ENCODE measurements at places on chromosomes 6 and 20.

GRCh38 chr6:63140692-63141318, 70.5 kb upstream of the FKBP1C start:
- no peak for DNase-seq

- no peak for DNase-seq
Measured at GRCh38 chr6:123007885-123008284, 11.8 kb downstream of the CLVS2 start.

DNA sequence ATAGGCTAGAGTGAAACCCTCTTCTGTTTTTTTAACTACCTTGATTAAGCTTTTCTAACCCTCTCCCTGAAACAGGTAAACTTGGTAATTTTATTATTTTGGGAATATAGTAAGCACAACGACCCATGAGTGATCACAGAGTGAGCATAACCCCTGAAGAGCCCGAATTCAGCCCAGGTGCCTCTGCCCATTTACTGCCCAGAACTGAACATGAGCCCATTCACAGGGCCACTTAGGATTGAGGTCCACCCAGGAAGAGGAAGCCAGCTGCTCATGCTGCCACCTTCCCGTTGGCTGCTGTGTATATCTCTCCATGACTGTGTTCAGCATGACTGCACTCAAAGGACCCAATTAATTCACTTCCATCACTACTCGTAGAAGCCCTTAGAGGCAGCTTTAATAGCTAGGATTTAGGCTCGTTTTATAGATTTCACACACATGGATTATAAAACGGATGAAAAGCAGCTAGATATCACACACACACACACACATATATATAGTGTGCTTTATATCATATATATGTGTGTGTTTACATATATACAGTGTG, 8.3 kb upstream of the PDE10A start:
- DNase-seq, result no peak

- no peak for DNase-seq
Measured at GRCh38 chr6:3451498-3451897, 5.4 kb downstream of the SLC22A23 start.

DNA sequence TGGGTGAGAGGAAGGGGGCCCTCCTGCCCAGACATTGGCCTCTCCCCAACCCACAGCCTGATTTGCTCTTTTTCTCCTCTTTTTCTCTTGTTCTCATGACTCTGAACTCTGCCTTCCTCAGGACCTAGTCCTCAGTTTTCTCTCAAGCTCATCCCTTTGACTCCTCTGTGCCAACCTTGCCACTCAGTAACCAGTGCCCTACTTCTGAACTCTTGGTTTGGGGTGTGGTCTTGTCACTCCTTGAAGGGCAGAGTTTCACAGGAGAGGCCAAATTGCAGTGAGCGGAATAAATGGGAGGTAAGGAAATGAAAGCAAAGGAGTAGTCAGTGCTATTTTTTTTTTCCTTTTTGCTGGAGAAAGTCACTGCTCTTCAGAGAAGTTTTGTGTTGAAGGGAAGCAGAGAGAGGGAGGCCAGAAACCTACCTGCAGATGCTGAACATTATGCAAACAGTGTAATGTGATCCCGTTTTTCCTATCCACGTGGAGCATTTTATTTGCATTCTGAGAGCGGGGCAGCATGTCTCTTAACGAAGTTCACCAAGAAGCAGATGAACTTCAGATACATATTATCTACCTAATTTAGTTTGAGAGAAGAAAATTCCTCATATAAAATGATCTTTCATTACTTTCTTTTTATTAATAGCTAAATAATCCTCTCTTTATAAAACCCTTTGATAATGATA, 26.9 kb downstream of the CFAP61 start:
- no peak for DNase-seq

- DNase-seq, result no peak
Measured at GRCh38 chr6:11263291-11263775, 30.9 kb upstream of the NEDD9 start.

GRCh38 chr20:41714030-41714429, 95.9 kb upstream of the CHD6 start:
- no peak for DNase-seq

DNA sequence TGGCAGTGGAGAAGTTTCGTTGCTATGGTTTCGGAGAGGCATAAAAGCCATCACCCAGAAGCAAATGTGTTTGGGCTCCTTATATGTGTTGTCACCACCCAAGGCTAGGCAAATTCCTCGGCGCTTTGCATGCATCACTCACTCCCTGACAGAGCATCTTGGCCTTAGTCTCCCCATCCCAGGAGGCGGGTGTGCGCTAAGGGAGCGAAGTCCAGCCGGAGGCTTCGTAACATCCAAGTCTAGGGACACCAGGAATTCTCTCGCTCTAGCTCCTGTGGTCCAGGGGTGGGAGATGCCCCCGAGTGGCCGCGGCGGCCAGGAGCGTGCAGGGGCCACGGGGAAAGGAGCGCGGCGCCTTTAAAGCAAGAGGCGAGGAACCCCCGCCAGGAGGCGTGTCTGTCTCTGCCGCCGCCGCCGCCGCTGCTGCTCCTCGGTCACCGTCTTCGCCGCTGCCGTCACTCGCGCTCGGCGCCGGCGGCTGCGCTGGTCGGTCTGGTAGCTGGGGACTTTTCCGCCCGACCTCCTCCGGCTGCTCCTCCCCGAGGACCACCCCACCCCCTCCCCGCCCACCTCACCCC, at the start of gene GRIK2:
GRIK2 (plus strand) TSS at position 458 of the 578 bp plus-strand sequence.
- no peak for DNase-seq

DNA sequence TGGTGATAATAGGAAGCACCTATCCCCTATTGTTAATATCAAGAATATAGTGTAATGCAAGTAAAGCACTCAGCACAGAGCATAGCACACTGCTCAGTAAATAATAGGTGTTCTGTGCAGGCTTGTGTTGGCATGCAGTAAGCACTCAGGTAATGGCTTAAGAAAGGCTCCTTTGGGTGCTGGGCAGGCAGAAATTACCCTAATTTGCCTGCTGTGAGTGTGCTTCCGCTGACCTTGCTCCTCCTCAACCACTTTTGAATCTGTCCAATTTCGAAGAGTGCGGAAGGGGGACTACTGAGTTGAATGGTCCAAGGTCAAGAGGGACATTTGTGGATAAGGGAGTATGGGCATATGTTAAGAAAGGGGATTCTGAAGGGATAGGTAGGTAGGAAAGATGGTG, 15.4 kb downstream of the SRSF3 start:
- DNase-seq, result no peak

DNA sequence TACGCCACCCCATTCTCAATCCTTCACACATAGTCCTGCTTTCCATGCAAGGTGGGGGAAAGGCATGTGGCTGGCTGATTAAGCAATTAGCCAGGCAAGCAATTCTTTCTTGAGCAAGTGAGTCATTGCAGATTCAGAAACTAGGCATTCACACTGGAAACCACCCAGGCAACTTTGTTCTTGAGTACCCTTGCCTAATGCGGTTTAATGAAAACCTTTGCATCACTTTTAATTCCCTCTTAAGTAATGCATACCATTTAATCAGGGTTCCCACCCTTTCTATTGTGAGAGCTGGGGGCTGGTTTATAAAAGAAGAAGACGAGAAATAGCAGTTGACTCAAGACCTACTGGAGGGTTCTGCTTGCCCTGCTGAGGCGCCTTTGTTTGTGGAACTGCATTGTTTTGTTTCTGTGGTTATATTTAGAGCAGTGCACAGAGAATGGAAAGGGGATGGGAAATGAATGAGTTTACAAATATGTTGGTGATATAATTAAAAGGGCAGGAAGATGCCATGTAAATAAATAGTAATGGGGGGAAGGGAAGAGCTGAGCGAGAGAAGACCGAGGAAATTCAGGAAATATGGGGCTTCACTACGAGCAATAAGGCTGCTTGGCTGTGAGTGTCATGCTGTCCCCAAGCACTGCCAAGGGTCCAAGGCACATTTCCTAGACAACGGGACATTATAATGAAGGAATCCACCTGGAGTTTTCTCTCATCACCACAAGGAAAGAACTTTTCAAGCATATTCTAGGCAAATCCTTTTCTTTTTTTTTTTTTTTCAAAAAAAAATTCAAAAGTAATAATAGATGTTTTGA, 48.8 kb upstream of the TSHZ2 start:
- DNase-seq, result no peak

- no peak for DNase-seq
Measured at GRCh38 chr6:152380351-152380767, 256.8 kb downstream of the SYNE1 start.

DNA sequence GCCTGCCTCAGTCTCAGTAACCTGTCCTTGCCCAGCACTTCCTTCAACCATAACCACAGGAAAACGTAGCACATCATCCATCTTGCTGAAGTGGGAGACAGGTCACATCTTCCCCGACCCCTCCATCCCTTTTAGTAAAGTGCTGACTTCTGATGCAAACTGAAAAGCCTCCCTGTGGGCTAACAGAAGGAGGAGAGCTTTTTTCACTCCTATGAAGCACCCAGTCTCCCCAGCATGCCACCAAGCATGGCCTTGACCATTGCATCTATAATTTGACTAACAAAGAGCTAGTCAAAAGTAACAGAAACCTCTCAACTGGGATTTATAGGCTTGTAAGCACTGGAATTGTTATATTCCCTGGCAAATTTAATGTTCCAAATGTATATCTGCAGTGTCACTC, 288.9 kb upstream of the IRAK1BP1 start:
- DNase-seq, result no peak

GRCh38 chr6:150409576-150410066, 40.8 kb downstream of the IYD start:
- DNase-seq, result no peak

DNA sequence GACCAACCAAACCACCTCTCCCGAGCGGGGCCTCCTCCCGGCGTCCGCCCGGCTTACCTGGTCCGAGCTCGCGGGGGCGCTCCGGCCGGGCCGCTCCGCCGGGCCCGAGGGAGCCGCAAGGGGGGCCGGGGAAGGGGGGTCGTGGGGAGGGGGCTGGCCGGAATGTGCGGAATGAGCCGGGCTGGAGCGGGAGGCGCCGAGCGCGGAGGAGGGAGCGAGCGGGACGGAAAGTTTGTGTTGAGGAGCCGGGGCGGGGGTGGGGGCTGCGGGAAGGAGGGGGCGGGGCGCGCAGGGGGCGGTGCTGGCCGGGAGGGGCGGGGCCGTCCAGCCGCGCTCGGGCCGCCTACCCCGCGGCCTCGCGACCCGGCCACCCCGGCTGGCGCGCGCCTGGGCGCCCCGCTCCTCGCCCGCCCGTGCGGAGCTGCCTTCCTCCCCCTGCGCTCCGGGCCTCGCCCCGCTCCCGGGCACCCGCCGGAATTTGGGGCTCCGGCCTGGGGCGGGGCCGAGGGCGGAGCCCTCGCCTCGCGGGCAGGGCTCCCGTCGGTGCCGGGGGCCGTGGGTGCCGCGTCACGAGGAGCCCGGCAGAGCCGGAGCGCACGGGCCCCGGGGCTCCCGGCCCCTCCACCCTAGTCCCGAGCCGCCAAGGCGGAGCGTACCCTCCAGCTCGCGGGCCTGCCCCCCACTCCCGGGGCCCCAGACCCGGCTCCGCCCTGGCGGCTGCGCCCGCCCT, at the start of gene TEAD3:
TEAD3 (minus strand) TSS at position 239 of the 730 bp plus-strand sequence.
- no peak for DNase-seq

DNA sequence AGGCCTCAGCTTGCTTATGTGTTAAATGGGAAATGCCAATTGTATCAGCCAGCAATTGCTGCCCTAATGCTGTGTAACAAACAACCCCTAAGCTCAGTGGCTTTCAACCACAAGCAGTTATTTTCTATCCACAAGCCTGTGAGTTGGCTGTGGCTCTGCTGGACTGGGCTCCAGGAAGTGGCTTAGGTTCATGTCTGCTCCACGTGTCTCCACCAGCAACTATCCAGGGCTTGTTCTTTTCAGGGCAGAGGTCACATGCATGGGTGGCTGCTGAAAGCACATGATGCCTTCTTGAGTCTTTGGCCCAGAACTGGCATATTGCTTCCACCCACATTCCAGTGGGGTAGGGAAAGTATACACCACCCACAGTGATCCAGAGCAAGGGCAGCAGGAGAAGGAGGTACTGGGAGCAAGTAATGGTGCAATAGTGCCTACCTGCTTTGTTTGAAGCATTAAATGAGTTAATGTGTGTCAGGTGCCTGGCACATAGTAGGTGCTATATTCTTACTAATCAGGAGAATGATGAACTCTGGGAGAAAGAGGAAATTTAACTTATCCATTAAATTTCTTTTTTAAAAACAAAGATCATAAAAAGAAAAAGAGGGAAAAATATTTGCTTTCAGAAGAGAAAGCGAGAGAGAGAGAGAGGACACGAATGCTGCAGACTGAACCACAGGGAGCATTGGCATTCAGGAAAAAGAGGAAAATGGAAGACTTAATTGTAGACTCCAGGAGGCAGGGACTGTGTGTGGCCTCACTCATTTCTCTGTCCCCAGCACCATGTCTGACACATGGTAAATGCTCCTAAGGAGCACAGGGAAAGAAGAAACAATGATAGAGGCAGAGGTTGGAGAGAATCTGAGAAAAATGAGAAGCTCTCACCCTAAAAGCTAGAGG, 25.2 kb upstream of the RNF24 start:
- DNase-seq, result no peak

Measured in esophagus squamous epithelium (tissue), 5 donors.